ENCODE measurements at places on chromosomes 11 and 22.

DNA sequence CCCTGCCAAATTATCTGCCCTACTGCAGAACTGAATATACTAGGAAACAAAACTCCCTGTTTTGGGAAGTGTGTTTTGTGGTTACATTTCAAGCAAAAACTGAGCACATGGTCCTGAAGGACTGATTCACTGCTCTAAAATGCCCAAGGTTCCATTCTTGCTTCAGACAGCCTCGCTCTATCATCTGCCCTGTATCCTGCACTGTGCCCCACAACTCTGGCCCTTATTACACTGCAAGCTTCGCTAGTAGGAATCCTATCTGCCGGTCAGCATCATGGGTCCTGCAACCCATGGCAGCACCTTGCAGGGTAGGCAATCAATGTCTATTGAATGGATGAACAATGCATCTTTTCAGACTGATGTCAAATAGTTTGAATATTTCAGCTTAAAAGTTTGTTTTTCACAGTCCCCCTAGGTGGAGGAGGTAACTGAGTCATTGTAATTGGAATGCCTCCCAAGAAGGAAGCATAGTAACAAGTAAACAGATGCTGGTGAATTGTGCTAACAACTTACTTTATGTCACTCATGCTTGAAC, 21.3 kb downstream of the LAYN start:
- peak; percentile 82 for DNase-seq

DNA sequence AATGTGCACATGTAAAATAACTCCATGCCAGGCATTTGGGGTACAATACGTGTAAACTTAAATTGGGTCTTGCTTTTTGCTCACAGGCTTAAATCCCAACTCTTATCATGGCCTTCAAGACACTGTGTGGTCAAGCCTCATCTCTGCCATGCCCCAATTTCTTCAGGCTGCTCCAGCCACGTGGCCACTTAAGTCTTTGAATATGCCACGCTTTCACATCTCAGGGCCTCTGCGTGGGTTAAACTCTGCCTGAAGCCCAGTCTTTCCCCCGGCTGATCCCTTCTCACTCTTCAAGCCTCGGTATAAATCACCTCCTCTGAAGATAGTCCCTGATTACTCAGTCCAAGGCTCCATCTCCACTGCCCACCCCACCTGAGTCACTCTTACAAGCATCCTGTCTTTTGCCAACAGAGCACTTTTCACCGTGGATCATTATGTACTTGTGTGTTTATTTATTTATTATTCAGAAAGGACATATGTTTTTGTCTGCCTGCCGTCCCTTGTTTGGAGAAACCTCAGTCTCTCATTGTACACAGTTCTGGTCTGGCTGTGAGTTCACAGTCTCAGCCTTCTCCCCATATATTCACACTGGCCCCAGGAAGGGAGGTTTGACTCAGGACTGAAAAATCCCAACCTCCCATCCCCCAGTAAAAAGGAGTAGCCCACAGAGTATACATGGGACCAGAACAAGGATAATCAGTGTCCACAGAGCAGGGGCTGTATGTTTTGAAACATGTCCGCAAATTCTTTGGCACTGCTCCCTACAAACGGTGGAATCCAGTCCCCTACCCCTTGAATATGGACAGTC, 344.7 kb downstream of the MN1 start:
- DNase-seq = peak; percentile 82

DNA sequence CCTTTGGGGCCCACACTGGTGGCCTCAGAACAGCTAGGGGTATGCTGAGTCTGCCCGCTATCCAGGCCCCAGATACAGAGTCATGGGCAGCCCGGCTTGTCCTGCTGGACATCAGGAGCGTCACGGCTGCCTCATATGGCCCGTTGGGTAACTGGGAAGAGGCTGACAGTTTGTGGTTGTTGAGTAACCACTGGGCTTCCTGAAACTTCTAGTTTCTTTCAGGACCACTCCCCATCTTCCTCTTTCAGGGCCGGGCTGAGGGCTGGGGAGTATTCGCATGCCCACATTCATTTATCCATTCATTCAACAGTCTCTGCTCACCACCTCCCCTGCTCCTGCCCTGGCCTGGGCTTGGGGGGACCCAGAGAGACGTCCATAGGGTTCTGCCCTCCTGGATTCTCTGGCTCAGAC, 13.4 kb upstream of the P2RY2 start:
- no peak for DNase-seq

GRCh38 chr11:128868841-128869671, 2.0 kb upstream of the KCNJ1 start:
- DNase-seq = no peak

- DNase-seq = no peak
Observed at GRCh38 chr11:76232026-76232665, 25.8 kb upstream of the WNT11 start.

- no peak for DNase-seq
Observed at GRCh38 chr11:114130115-114130576, 70.6 kb downstream of the ZBTB16 start.

GRCh38 chr11:106233191-106233590, 155.7 kb downstream of the AASDHPPT start:
- no peak for DNase-seq

- no peak for DNase-seq
Observed at GRCh38 chr11:125001079-125001778, 47.2 kb downstream of the CCDC15 start.

GRCh38 chr11:1009991-1010390, 26.5 kb downstream of the MUC6 start:
- DNase-seq = no peak

DNA sequence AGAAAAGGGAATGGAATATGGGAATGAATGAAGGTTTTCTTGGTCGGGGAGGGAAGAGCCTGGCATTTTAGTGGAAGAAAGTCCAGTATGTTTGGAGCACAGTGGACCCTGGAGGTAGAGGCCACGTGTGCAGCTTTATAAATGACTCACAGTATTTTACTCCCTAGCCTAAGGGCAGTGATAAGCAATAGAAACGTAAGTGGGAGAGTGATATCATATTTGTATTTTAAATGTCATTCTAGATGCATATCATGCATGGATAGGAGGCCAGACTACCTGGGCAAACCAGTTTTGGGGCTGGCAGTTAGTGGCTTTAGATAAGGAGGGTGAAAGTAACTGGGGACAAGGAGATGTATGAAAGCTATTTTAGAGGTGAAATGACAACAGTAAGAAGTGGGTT, 174.1 kb downstream of the ARHGAP42 start:
- no peak for DNase-seq

DNA sequence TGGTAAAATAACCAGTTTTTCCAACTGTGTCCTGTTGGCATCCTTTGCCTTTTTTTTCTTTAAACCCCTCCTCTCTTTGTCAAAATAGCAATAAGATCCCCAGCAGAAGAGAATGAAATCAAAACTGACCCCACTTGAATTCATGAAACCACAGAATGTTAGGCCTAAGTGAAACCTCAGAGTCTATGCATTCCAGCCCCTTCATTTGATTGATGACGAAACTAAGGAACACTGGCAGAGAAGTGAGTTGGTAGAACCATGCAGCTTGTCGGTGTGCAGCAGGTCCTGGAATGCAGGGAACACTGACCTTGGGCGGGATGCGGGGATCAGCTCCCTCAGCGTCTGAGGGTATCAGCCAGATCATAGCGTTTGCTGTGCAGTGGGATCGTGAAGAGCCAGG, 57.5 kb downstream of the GRK3 start:
- DNase-seq = peak; percentile 25

GRCh38 chr11:68950270-68950669, 30.5 kb downstream of the MRGPRD start:
- DNase-seq = no peak

DNA sequence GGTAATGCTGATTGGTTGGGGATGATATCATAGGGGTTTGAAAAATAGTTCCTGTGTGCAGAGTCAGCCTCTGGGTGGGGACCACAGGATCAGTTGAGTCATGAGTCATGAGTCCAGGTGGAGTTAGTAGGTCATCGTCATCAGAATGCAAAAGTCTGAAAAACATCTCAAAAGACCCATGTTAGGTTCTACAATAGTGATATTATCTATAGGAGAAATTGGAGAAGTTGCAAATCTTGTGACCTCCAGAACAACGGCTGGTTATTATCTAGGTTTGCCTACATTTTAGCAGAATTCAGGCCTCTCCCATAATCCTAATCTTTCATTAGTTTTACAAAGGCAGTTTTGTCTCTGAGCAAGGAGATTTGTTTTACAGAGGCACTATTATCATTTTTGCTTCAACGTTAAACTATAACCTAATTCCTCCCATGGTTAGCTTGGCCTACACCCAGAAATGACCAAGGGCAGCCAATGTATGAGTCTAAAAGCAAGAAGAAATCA, 38.9 kb downstream of the MS4A2 start:
- no peak for DNase-seq

DNA sequence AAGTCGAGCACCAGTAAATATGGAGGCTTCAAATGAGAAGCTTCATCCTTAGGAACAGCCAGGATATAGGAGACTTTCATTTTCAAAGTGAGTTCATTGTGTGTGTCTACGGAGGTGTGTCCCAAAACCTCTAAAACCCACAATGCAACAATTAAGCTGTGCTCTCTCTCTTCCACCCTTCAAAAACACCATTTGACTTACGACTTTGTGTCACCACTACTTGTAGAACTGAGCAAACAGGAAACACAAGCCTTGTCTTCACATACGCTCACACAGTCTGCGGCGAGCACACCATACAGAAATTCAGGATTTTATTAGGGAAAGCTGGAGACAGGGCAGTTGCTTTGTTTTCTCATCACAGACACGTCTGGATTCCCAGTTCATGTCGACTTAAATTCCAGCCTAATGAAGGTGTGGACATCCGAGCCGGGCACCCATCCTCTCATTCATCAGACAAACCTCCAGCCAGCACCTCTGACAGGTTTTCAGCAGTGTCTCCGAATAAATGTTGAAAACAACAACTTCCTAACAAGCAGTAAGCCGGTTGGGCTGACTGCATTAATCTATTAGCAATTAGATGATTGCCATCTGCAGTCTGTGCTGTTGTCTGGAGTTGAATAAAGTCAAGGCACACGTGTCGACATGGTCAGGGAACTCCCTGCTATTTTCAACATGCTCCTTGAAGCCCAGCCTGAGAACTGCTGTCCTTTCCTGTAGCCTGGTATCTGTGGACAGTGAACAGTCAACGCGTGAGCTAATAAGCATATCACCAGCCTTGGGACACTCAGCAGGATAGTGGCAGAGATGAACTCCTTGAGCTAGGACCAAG, 1411.1 kb downstream of the BRD1 start:
- no peak for DNase-seq

DNA sequence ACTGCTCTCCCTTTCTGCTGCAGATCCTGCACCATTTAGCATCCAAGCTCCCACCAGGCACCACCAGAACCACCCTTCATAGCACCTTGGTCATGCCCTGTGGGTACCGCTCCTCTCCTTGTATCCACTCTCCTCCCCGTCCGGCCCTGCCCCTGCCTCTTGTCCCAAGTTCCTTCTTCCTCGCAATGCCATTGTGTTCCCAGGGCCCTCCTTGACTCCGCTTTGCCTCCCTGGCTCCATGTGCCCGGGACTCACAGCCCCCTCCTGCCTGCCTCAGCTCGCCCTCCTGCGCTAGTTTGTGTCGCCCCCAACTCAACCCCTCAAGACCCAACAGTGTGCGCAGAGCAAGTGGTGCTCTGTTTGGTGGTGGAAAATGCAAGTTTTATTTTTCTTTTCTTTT, 10.8 kb downstream of the FADS2 start:
- no peak for DNase-seq

GRCh38 chr11:61495801-61496601, 12.5 kb upstream of the LRRC10B start:
- DNase-seq = no peak

GRCh38 chr11:106276126-106276525, 198.7 kb downstream of the AASDHPPT start:
- no peak for DNase-seq

- DNase-seq = no peak
Observed at GRCh38 chr22:18114976-18115652, 4.5 kb downstream of the TUBA8 start.

GRCh38 chr22:48423481-48423911, 1404.2 kb downstream of the BRD1 start:
- peak; percentile 43 for DNase-seq

DNA sequence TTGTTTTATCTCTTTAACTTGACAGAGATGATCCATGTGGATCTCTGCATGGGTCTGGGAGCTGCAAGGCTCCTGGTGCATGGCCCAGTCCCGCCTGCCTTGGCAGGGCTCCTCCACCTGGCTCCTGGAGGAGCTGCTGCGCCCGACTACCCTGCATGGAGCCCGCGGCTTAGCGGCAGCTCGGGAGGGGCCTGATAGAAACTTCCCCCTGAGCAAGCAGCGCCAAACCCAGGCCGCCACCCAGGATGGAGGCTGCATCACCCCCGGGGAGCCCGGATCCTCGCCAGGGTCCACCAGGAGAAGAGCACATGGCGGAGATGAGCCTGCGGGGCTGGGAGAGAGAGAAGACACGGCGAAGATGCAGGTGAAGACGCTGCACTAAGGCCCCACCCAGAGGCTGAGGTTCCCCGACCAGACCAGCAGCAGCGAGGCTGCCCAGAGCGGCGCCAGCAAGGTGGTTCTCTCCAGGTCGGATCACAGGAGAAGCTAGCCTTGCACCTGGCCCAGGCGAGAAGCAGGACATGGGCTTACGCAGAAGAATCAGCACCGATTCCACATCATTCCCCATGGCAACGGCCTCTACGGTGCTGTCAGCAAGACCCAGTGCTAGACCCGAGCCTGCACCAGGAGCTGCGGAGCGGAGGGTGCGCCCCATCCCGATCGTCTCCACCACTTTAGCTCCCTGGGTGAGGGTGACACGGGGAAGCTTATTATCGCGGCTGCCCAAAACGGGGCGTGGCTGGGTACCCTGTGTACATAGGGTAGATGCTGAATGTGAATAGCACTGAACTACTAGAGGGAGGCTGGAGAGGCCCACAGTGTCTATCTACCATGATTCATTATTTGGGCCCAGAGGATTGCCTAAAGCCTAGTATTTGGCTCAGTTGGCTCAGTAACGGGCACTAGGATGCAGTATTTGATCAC, 41.3 kb upstream of the VPREB1 start:
- no peak for DNase-seq

GRCh38 chr11:34605481-34606325, 15.2 kb upstream of the EHF start:
- no peak for DNase-seq

- no peak for DNase-seq
Observed at GRCh38 chr11:66363805-66364535, 7.6 kb downstream of the SLC29A2 start.

GRCh38 chr11:107549253-107549953, 16.1 kb downstream of the ALKBH8 start:
- DNase-seq = no peak
